NCI-H2081 treated with DMSO at 0.1 percent for 48 hours (cell line): ENCODE measurements at places on chromosomes 13 and 19.

DNA sequence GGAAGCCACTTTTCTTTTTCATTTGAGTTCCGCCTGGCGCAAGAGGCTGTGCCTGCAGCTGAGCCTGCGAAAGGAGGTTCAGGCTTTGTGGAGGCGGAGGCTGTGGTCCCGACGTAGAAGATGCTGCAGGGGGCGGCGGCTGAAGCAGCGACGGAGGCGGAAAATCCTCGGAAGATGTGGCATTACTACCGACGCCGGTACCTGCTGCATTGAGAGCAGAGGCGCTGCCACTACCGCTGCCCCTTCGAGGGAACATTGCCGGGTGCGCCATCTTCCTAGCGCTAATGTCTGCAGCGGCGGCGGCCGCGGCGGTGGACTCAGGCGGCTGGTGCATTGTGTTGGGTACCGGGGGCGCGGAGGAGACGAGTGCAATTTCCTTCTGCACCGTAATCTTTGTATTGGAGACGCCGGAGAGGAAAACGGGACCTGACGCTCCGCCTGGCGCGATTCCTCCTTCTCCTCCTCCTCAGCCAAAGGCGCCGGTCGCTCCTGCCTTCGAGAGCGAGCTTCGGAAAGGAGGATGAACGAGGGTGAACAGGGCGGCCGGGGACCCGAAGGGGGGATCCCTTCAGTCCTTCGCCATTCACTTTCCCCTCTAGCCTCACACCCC, at the start of gene TSC22D1:
Gene TSC22D1, minus strand, starts transcription at position 590 of the 610 bp plus-strand sequence. Its CDS starts 256 bp downstream, at position 334.
- DNase-seq = no peak

DNA sequence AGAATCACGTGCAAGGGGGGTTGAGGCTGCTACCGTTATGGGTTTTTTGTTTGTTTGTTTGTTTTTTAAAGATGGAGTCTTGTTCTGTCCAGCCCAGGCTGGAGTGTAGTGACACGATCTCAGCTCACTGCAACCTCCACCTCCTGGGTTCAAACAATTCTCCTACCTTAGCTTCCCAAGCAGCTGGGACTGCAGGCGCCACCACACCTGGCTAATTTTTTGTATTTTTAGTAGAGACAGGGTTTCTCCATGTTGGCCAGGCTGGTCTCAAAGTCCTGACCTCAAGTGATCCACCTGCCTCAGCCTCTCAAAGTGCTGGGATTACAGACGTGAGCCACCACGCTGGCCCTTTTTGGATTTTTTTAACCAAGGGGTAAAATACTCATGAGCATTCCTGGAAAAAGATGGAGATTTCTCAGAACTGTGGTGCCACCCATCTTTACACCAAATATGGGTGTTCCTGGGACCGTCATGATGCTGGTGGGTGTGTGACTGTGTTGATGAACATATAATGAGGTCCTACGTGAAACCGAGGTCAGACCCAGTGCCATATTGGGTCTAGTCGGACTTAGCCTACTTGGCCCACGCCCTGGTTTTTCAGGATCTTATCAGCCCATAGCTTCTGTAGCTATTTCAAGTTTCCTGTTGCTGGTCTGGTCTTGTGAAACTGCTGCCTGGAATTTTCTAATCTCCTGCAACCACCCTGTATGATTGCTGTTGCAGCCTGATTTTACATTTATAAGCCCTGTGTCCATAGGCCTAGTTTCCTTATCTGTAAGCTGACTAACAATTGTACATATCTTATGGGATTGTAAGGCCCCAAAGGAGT, 6.2 kb downstream of the PPP1R15A start:
- DNase-seq = no peak

DNA sequence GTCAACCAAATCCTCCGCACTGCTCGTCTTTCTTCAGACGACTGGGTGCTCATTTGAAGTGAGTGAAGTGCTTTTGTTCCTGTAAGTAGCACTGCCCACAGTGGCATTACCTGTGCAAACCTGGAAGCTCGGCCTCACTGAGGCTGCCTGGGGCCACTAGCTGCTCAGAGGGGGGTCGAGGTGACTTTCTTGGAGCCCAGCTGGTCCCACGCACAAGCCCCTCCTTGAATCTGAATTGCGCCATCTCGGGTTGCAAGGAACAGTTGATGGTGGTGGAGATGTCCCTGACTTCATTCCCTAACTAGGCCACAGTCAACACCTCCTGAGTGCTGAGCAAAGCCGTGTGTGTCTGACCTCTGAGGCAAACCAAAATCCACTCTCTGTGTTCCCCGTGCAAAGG, 79.3 kb upstream of the GPR183 start:
- DNase-seq = no peak

GRCh38 chr13:99377641-99378040, 70.4 kb upstream of the GPR183 start:
- no peak for DNase-seq

GRCh38 chr19:52188822-52189734, 774 bp upstream of the PPP2R1A start:
- DNase-seq = no peak

DNA sequence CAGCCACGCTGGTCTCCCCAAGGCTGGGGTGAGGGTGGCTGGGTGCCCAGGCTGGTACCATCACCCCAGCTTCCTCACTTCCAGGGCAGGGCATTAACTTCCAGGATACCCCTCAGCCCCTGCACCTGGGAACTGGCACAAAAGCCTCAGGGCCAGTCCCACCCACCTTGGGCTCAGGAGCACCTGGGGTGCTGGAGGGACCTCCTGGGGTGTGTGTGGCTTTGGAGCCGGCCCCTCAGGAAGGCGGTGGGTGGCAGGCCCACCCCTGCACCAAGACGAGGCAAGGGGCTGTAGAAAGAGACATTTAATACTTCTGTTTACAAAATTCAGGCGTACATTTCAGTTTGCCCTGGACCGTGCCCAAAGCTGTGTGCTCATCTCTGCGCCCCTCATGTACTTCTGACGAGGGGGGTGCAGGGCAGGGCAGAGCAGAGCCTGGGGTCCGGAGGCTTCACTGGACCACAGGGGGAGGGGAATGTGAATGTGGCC, 16.8 kb downstream of the MPND start:
- DNase-seq = no peak
